HFFc6 (cell line): ENCODE measurements at places on chromosomes 3 and 15.

GRCh38 chr15:101185770-101186169 is 66.1 kb downstream of the CHSY1 start:
- H3K36me3 ChIP-seq, result peaks cover 37% of the 10 kb centered on the region
- DNase-seq, result no peak

- peaks cover 12% of the 10 kb centered on the region for H3K4me1 ChIP-seq
- peaks cover 2% of the 10 kb centered on the region for H3K27me3 ChIP-seq
- no peak for DNase-seq
- H3K4me3 ChIP-seq, result no peak overlapping the region
- no peaks in the 10 kb centered on the region for H3K36me3 ChIP-seq
These were observed 20.9 kb downstream of the FBLN2 start for GRCh38 chr3:13569641-13570390.

- H3K36me3 ChIP-seq, result peaks cover 66% of the 10 kb centered on the region
- H3K4me3 ChIP-seq, result no peak overlapping the region
- DNase-seq, result no peak
- peaks cover 4% of the 10 kb centered on the region for H3K27me3 ChIP-seq
- H3K27ac ChIP-seq, result no peak overlapping the region
These were observed 152.4 kb upstream of the LRRFIP2 start for GRCh38 chr3:37326801-37327200.

- DNase-seq, result no peak
- H3K4me1 ChIP-seq, result peaks cover 34% of the 10 kb centered on the region
- H3K27ac ChIP-seq, result peak overlapping the region; percentile 98
- H3K36me3 ChIP-seq, result peaks cover 6% of the 10 kb centered on the region; the same call in 1 of the 2 replicates
These were observed 491 bp upstream of the SENP7 start for GRCh38 chr3:101513419-101513986.

GRCh38 chr15:29968099-29968894 is 114.5 kb upstream of the GOLGA8J start:
- no peak overlapping the region for H3K27ac ChIP-seq
- H3K36me3 ChIP-seq, result no peaks in the 10 kb centered on the region
- H3K4me3 ChIP-seq, result no peak overlapping the region

DNA sequence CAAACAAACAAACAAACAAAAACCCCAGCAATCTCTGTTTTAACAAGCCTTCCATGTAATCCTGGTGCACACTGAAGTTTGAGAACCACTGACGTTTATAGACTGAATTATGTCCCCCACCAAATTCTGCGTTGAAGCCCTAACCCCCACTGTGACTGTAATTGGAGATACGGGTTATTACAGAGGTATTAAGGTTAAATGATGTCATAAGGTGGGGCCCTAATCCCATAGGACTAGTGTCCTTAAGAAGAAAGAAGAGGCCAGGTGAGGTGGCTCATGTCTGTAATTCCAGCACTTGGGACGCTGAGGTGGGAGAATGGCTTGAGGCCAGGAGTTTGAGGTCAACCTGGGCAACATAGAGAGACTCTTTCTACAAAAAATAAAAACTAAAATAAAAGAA is 42.4 kb upstream of the TM4SF1 start:
- peaks cover 31% of the 10 kb centered on the region for H3K4me1 ChIP-seq
- DNase-seq, result no peak
- H3K27ac ChIP-seq, result no peak overlapping the region

DNA sequence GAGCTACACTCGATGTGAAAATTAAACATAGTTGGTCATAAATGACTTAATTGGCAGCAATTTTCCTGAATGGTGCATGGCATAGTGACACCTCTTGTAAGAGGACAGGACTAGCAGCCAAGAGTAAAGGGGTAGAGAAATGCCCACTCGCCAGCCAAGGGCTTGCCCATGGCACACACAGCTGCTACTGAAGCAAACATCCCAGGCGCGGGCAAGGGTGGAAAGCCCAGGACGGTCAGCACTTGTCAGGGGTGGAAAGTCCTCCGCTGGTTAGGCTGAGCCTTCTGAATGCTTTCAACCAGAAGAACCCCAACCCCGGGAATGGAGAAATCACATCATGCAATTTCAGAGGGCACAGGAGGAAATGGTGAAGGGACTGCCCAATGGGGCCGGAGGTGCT is 31.6 kb downstream of the BDH1 start:
- H3K27ac ChIP-seq, result no peak overlapping the region
- H3K27me3 ChIP-seq, result peaks cover 19% of the 10 kb centered on the region
- H3K4me1 ChIP-seq, result no peaks in the 10 kb centered on the region; the same call in 1 of the 2 replicates
- DNase-seq, result no peak
- H3K36me3 ChIP-seq, result no peaks in the 10 kb centered on the region
- no peak overlapping the region for H3K4me3 ChIP-seq

- peaks cover 3% of the 10 kb centered on the region for H3K27me3 ChIP-seq
- H3K27ac ChIP-seq, result no peak overlapping the region
These were observed 1034.4 kb upstream of the NR2F2 start for GRCh38 chr15:95295896-95296625.

DNA sequence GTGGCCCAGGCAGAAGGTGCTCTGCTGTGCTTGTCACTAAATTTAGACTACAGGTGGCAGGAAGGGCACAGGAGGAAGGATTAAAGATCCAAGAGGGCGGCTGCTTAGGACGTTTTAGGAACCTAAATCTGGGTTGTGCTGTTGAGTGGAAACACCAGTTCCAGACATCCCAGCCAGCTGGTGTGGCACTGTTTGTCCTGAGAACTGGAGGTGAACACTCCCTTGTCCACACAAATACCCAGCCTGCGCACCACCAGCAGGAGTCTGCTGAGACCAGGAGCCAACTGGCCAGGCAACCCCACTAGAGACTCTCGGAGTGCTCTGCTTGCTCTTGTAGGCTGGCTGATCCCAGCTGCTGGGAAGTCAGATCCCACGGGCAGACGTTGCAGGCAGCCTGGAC is 30.3 kb upstream of the UACA start:
- H3K36me3 ChIP-seq, result peaks cover 4% of the 10 kb centered on the region
- DNase-seq, result no peak
- H3K27me3 ChIP-seq, result no peaks in the 10 kb centered on the region; the same call in 1 of the 2 replicates
- H3K4me3 ChIP-seq, result no peak overlapping the region
- peak overlapping the region; percentile 100 for H3K27ac ChIP-seq

- DNase-seq, result peak; percentile 80
- peak overlapping the region; percentile 62; the same call in 1 of the 2 replicates for H3K4me3 ChIP-seq
- peak overlapping the region; percentile 92 for H3K27ac ChIP-seq
- peaks cover 60% of the 10 kb centered on the region for H3K4me1 ChIP-seq
These were observed 187.9 kb downstream of the CNTN3 start for GRCh38 chr3:74426571-74426970.

GRCh38 chr15:25185791-25186190 is 231.0 kb downstream of the SNRPN start:
- no peak overlapping the region for H3K4me3 ChIP-seq
- peaks cover 4% of the 10 kb centered on the region; the same call in 1 of the 2 replicates for H3K27me3 ChIP-seq
- no peak for DNase-seq
- no peaks in the 10 kb centered on the region for H3K4me1 ChIP-seq
- H3K36me3 ChIP-seq, result no peaks in the 10 kb centered on the region

- no peak overlapping the region for H3K4me3 ChIP-seq
- DNase-seq, result no peak
- no peak overlapping the region for H3K27ac ChIP-seq
- no peaks in the 10 kb centered on the region for H3K36me3 ChIP-seq
- H3K4me1 ChIP-seq, result no peaks in the 10 kb centered on the region
These were observed 69.6 kb upstream of the FAM174B start for GRCh38 chr15:92725171-92725570.

DNA sequence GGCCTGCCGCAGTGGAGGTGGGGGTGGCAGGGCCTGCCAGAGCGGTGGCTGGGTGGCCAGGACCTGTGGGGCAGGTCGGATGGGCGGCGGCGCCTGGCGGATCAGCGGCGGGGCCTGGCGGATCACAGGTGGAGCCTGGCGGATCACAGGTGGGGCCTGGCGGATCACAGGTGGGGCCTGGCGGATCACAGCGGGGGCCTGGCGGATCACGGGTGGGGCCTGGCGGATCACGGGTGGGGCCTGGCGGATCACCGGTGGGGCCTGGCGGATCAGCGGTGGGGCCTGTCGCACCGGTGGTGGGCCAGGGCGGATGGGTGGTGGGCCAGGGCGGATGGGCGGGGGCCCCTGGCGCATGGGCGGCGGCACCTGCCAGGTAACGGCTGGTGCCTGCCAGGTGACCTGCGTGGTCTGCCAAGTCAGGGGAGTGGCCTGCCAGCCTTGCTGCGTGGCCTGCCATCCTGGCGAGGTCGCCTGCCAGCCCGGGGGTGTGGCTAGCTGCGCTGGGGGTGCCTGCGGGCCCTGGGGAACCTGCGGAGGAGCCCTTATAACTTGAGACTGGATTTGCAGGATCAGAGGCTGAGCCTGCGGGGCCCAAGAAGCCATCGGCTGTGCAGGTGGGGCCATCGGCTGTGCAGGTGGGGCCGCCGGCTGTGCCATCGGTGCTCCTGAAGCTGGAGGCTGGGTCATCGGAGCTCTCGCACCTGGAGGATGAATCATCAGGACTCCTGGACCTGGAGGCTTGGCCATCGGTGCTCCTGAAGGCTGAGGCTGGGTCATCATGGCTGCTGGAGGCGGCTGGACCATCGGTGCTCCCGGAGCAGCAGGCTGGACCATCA is 1.3 kb downstream of the MAGEL2 start:
- no peaks in the 10 kb centered on the region for H3K36me3 ChIP-seq
- no peak for DNase-seq
- H3K4me3 ChIP-seq, result no peak overlapping the region
- H3K27me3 ChIP-seq, result no peaks in the 10 kb centered on the region
- peaks cover 8% of the 10 kb centered on the region; the same call in 1 of the 2 replicates for H3K4me1 ChIP-seq
- no peak overlapping the region for H3K27ac ChIP-seq

- no peak overlapping the region; the same call in 1 of the 2 replicates for H3K4me3 ChIP-seq
- H3K4me1 ChIP-seq, result peaks cover 9% of the 10 kb centered on the region; the same call in 1 of the 2 replicates
- peaks cover 4% of the 10 kb centered on the region; the same call in 1 of the 2 replicates for H3K27me3 ChIP-seq
These were observed 246.1 kb downstream of the ADAMTS17 start for GRCh38 chr15:100095541-100096247.

DNA sequence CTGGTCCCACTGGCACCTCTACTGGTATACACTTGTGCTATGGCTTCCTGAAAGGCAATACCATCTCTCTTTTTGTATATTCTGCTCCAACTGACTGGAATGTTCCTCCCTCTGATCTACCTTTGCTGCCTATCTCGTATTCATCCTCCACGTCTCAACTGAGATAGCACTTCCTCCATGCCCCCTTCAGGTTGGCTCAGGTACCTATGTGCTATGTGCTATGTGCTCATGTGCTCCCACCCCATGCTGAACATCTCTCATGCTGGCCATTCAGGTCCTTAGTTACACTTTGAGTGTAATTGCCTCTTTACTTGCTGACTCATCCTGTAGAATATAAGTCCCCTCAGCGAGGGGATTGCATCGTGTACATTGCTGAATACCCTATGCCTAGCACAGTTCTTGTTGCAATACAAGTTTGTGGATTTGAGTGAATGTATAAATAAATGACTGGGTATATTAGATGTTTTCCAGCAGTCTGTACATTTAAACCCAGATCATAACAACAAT is 156.9 kb downstream of the SOX2 start:
- no peak overlapping the region for H3K27ac ChIP-seq
- no peaks in the 10 kb centered on the region for H3K4me1 ChIP-seq
- no peak for DNase-seq
- H3K36me3 ChIP-seq, result no peaks in the 10 kb centered on the region; the same call in 1 of the 2 replicates
- no peaks in the 10 kb centered on the region for H3K27me3 ChIP-seq

DNA sequence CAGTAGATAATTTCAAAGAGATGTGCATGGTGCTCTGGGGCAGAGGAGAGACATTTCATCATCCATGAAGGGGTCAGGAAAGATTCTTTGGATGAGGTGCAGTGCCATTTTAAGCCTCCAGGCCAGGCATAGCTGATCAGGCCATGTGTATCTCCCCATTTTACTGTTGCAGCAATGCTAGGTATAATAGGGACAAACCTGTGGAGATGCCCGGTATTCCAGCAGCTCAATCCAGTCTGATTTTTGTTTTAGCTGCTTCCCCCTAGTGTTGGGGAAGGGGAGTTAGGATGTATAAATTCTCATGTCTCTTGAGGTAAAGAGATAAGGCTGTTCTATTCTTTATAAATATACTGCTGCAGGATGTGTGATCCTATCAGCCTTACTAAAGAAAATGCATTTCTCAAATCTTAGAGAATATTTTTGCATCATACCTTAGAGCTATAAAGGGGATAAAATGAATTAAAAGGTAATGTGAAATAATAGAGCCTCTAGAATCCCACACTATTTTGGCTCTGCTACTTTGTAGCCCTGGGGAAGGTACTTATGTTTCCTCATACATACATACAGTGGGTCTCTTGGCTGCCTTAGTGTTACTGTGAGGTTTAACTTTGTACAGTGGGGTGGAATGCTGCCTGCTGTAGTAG is 5.2 kb downstream of the CDV3 start:
- peaks cover 43% of the 10 kb centered on the region for H3K36me3 ChIP-seq
- H3K27ac ChIP-seq, result no peak overlapping the region
- no peaks in the 10 kb centered on the region for H3K27me3 ChIP-seq
- peak; percentile 56 for DNase-seq
- H3K4me3 ChIP-seq, result peak overlapping the region; percentile 57; the same call in 1 of the 2 replicates

DNA sequence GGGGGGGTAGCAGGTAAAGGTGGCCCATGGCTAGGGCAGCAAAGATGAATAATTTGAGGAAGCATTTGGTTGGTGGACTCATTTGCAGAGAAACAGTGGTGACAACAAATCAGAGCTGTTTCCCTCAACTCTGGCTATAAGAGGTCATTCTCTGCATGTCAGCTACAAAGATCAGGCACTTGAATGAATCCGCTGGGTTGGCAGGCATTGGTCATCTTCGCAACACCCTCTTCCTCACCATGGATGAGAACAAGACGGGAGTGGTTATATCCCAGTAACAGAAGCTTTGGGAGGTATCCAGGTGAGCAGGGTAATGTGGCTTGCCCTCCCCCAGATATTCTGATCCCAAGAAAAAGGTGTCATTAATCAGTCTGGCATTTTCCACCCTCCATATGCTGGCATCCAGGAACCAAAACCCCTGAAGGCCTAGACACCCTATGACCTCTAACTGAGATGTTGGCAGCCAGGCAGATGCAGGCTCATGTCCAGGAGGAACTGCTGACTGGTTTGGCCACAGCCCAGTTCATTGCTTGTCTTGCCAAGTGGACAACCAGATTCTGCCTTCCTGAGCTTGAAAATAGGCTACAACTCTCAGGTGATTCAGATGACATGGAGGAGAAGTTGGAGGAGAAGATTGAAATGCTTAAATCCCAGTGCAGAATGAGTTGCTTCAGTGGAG is 108.9 kb upstream of the TRIM42 start:
- no peaks in the 10 kb centered on the region for H3K4me1 ChIP-seq
- H3K36me3 ChIP-seq, result 0 out of 2 replicates have a peak, but pooled peaks cover 4% of the 10 kb centered on the region
- no peak overlapping the region for H3K27ac ChIP-seq

DNA sequence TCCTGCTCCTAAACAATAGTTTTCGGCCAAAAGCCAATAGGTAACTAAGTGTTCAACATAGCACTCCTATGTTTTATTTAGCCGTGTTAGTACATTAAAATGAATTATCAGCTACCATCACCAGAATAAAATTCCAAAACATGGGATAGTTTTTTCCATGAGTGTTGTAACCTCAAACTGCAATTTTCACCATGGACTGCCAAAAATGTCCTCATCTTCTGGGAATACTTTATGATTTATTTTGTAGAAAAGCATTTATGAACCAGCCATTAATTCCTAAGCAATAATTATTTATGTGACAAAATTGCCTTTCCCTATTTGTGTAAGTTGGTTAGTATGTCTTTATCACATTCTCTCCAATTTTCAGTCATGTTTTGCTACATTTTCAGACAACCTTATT is 438.1 kb downstream of the NAALADL2 start:
- DNase-seq, result no peak
- no peak overlapping the region for H3K4me3 ChIP-seq
- H3K27ac ChIP-seq, result no peak overlapping the region
- H3K4me1 ChIP-seq, result peaks cover 19% of the 10 kb centered on the region
